IMR-90 (cell line): ENCODE measurements at places on chromosomes 2 and 18. TPM values are rescaled to one million over a fixed set of nuclear protein-coding genes. Genes with fewer than 3 reads are reported as not detected.

- peak; percentile 85 for DNase-seq
These were observed 115.2 kb upstream of the TFCP2L1 start for GRCh38 chr2:121400201-121400600.

- no peak for DNase-seq
These were observed 38.3 kb downstream of the TMEM17 start for GRCh38 chr2:62467475-62468321.

DNA sequence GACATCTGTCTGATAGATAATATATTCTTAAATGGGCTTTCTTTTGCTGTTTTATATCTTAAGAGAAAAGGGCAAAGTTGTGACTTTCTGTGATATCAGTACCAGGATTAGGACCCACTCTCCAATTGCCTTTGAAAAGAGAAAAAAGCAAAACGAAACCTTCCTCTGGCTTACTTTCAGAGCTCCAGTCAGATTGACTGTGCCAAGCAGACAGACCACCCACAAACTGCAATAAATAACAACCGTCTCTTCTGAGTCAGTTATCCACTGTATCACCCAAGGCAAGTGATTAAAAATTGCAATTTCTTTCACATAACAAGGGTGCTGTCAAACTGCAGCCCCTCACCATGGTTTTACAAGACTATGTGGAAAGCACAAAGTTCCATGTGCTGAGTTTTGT lies 230.5 kb upstream of the SETBP1 start:
- no peak for DNase-seq

- DNase-seq: no peak
These were observed 108.2 kb upstream of the CTAGE1 start for GRCh38 chr18:22525883-22526282.

- DNase-seq: no peak
These were observed 980 bp upstream of the RNPEPL1 start for GRCh38 chr2:240567137-240567871.

GRCh38 chr2:73918856-73919255 lies 7.8 kb upstream of the DGUOK start:
- DNase-seq: no peak

- DNase-seq: no peak
These were observed 10.3 kb upstream of the GALNT14 start for GRCh38 chr2:31148514-31148913.

DNA sequence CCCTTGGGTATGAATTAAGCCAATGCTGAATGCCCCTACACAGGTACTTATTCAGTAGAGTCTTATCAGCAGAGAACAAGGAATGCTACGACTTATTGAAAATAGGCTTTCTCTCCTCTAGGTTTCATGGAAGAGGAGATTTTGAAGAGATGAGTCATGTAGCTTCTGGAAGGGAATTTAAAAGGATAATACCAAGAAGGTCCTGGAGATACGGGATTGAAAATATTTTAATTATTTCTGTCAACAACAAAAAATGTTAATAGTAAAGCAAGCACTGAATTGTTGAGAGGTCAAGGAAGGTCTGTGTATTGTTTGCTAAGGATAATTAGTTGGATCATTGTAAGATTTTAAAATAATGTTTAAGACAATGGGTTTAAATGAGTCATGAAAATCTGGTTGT lies 293.0 kb upstream of the SPHKAP start:
- DNase-seq: no peak

- DNase-seq: no peak
These were observed 27.9 kb upstream of the CREG2 start for GRCh38 chr2:101415220-101415619.

DNA sequence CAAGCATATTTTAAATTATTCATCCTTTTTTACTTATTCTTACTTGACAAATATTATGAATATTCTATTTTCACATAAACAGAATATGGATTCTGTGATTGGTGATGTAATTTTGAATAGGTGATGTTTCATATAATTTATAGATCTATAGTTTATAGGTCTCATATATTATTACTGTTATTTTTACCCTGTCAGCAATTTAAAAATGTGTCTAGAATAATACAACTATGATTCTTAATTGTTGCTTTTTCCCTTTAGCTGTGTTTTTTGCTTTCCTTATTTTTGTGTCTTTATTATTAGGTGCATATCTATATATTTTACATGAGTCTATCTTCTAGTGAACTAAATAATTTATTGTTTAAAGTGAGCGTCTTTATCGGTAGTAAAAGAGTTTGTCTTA lies 226.7 kb upstream of the FSIP2 start:
- DNase-seq: no peak

GRCh38 chr2:36489281-36489680 lies 108.7 kb downstream of the FEZ2 start:
- peak; percentile 78 for DNase-seq

DNA sequence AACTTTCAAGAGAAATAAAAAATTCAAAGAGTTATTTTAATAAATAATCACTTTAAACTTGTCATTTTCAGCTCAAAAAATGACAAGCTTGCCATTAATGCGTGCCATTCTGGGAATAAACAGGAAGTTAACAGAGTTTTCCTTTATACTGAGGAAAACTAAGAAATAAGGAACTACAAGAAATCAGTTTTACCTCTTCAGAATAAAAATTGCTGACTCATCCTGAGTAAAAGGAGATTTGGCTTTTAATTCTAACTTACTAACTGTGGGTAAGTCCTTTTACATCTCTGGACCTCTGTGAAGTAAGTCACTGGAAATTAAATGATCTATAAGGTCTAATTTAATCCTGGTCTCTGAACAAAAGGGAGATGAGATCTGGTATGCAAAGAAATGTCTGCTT lies 16.1 kb downstream of the CEBPZ start:
- DNase-seq: no peak

DNA sequence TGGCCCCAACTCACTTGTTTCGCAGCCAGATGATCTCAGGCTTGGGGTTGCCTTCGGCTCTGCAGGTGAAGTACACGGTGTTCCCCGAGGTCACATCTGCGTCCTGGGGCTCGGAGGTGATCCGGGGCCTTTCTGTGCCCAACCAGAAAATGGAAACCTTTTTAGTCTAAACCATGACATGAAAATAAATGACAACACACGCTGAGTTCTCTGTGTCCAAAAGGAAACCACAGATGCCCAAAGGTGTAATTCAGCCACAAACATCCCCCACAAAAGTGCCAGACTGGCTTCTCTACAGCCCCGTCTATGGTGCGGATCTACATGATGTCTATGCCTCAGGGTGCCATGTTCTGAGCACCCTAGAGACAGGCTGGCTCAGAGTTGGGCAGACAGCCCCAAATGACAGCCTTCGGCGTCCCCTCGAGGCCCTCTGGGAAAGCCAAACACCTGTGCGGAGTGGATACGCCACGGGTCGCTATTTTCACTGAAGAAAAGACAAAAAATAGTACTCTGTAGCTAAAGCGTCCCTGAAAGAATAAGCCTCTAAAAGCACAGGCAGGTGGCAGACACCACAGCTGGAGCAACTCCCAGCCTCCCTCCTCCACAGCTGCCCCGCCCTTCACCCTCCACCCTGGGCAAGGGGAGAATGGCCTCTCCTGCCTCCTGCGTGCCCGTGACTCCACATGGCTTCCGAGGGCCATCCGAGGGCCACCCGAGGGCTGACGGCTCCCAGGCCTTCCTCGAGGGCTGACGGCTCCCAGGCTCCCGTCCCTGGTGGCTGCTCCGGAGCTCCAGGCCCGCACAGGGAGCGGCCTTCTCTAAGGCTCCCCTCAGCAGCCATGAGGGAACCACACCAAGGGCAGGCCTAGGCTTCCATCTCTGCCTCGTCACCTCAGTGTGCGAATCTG lies 67.1 kb downstream of the PXDN start:
- no peak for DNase-seq

GRCh38 chr2:70340761-70341476 lies 39.1 kb upstream of the FAM136A start:
- peak; percentile 26 for DNase-seq

GRCh38 chr2:58629545-58630119 lies 388.5 kb upstream of the FANCL start:
- DNase-seq: no peak

DNA sequence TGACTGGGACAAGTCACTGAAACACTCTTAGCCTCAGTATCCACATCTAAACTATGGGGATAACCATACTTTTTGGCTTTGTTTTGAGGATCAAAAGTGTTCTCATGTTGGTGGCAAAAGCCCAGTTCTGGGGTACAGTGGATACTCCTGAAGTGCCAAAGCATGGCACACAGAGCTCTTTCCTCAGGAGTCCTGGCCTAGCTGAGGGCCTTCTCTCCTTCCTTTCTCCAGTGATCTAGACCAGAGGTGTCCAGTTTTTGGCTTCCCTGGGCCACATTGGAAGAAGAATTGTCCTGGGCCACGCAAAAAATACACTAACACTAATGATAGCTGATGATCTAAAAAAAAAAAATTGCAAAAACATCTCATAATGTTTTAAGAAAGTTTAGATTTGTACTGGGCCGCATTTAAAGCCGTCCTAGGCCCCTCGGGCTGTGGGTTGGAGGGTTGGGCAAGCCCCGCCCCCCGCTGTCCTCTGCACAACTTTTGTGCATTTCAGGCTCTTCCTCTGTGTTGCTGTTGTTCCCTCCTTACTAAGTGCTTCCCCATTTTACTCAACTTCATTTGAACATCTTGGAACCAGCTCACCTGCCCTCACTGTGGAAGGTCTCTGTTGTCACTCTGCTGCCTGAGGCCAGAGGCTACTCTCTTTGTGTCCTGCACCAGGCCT lies 337.0 kb downstream of the CYRIA start:
- no peak for DNase-seq

DNA sequence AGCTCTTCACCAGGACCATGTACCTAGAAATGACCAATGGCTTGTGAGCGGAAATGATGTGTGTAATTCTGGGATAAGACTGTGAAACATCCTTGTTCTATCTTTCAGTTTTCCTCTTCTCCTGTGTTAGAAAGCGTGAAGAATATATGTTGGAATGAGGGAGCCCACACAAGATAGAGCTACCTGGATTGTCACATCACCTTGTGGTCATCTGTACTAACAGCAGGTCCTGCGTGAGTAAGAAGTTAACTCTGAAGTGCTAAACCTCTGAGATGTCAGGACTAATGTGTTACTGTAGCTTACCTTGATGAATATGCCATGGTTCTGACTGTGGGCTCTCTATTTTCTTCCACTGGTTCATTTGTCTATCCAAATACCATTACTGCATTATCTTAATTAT lies 75.6 kb downstream of the FASTKD2 start:
- no peak for DNase-seq

The PAX3 gene
- not detected in 2 replicates for total RNA-seq

The THAP4 gene
- total RNA-seq: 33.9 and 42.2 TPM in 2 replicates

The ABCG5 gene
- total RNA-seq: not detected in 2 replicates

The MSTN gene
- under 0.01 TPM in 1 of 2 replicates, not detected in the other for total RNA-seq

The TUBA4B gene
- not detected in 2 replicates for total RNA-seq

The MPP4 gene
- total RNA-seq: 11.1 and 14.9 TPM in 2 replicates

The LPIN1 gene
- 21.3 and 21.7 TPM in 2 replicates for total RNA-seq

The HRH4 gene
- total RNA-seq: not detected in 2 replicates

The GBX2 gene
- not detected in 2 replicates for total RNA-seq

The RAB17 gene
- total RNA-seq: not detected in 2 replicates

The EML6 gene
- 0.18 and 0.28 TPM in 2 replicates for total RNA-seq
